BJ (cell line): ENCODE measurements at places on chromosomes 5 and 9. TPM values are rescaled to one million over a fixed set of nuclear protein-coding genes. Genes with fewer than 3 reads are reported as not detected.

ENC1 gene
- polyA plus RNA-seq = 26.5 and 34.1 TPM in 2 replicates

GRCh38 chr5:93330506-93330905 lies 250.5 kb downstream of the NR2F1-AS1 start:
- no peak for DNase-seq

EDIL3 gene
- polyA plus RNA-seq = 8.4 and 13.8 TPM in 2 replicates

- DNase-seq = no peak
Measured at GRCh38 chr5:4845221-4845620, 294.9 kb upstream of the ADAMTS16 start.

DNA sequence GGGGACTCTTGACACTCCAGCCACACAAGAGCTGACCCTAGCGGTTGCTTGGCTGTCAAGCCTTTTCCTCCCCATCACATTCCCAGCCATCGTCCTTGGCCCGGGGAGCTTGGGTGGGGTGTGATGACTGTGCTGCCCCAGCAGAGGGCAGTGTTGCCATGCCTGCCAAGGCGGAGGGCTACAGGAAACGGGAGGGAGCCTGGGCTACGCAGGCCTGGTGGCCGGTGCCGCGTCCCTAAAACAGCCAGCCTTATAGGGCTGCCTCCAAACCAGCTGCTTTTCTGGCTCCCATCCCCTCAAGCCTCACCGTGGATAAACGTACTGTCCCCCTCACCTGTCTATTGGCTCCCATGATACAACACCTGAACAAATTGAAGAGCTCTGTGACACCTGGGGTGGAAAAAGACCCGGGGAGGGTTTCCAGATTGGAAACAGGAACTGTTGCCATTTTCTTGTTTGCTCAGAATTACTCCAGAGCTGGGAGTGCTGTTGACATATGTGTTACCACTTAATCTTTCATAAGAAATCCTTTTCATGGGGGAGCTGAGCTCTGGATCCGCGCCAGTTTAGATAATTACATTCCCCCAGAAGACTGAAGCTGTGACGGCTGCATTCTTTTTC lies 72.8 kb upstream of the ASTN2 start:
- no peak for DNase-seq

SPINK4 gene
- polyA plus RNA-seq = not detected in 2 replicates

GRCh38 chr9:133968428-133968827 lies 23.7 kb downstream of the VAV2 start:
- no peak for DNase-seq

DNA sequence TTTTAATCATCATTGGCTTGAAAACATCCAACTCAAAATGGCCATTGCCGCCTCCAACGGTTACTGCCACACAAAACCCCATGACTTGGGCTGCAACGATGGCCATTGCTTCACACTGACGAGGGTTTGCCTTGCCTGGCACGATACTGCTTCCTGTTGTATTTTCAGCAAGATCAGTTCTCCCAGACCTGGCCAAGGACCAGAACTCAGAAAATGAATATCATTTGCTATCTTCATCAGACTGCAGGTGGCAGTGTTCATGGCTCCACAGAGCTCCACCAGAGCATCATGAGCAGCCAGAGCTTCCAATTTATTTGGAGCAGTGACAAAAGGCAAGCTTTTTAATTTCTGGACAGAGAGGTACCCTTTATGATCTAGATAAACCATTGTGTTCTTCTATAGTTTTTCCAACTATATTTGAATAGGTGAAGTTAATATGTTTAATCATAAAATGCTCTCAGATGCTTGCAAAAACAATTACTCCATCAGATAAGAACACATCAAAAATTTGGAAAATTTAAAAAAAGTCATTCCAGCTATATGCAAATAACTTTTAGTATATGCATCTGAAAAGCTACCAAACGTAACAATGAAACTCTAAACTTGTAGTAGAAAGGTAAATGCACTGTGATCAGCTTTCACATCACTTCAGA lies 10.4 kb downstream of the AMACR start:
- peak; percentile 73 for DNase-seq

TEK gene
- polyA plus RNA-seq = 0.60 and 0.71 TPM in 2 replicates

PIP5K1B gene
- 0.05 TPM in 1 of 2 replicates, not detected in the other for polyA plus RNA-seq

PCDHGC3 gene
- polyA plus RNA-seq = 36.5 and 56.3 TPM in 2 replicates

ANKRD33B gene
- 2.4 and 3.4 TPM in 2 replicates for polyA plus RNA-seq

ANKRD34B gene
- polyA plus RNA-seq = not detected in 2 replicates

GRCh38 chr5:151686674-151687407 lies at the start of gene SPARC:
SPARC (minus strand) TSS chr5:151686915; CDS start chr5:151676188, 10,727 bp downstream.
- peak; percentile 88 for DNase-seq

FGD3 gene
- not detected in 2 replicates for polyA plus RNA-seq

ANKRD31 gene
- polyA plus RNA-seq = 0.02 and 0.07 TPM in 2 replicates

KCNV2 gene
- not detected in 2 replicates for polyA plus RNA-seq

DNA sequence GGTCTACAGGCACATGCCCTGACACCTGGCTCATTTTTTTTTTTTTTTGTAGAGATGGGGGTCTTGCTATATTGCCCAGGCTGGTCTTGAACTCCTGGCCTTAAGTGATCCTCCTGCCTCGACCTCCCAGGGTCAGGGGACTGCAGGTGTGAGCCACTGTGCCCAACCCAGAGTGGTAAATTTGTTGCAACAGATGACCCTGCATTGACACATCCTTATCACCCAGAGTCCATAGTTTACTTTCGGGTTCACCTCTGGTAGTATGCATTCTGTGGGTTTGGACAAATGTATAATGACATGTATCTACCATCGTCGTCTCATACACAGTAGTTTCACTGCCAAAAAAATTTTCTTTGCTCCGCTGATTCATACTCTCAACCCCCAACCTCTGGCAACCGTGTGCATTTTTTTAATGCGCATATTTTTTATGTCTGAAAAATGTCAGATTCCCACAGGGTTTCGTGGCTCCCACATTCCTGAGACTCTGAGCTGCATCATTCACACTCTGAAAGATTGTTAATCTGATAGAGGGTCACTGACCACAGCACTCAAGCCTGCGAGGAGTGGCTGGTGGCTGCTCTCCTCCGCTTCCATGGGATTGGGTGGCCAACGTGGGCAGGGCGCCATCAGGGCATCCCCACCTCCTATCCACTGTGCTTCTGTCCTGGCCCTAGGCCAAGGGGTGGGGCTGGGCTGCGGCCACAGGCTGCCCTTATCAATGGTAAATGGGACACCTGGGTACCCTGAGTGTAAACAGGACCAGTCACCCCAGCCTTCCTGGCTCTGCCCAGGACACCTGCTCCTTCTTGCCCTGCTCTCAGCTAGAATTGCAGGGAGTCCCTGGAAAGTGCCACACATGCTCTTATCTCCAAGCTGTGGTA lies 9.6 kb downstream of the NDST1 start:
- DNase-seq = peak; percentile 92

- no peak for DNase-seq
Measured at GRCh38 chr9:71515626-71516025, 252.7 kb downstream of the CEMIP2 start.

DNA sequence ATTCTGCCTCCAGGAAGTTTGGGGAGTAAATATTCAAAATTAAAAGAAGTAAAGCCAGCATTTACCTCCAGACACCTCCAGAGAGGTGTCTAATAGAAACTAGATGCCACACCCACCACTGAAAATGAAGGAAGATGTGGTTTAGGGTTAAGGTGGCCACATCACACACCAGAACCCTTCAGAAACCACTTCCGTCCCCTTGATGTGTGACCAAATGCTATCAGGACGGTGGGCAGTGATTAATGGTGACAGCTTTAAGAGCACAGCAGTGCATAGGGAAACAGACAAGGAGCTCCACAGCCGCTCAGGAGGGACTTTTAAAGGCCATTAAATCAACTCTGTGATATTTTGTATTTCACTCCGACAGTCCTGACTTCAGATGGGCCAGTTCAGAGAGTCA lies 295.2 kb downstream of the BRINP1 start:
- DNase-seq = no peak

IL9 gene
- not detected in 2 replicates for polyA plus RNA-seq

GRCh38 chr5:125160787-125161502 lies 414.5 kb upstream of the ZNF608 start:
- no peak for DNase-seq

GRCh38 chr9:90974643-90975245 lies 173.1 kb downstream of the SYK start:
- no peak for DNase-seq

PCDHAC1 gene
- 0.02 TPM in 1 of 2 replicates, not detected in the other for polyA plus RNA-seq

ADRA1B gene
- 1.1 and 2.1 TPM in 2 replicates for polyA plus RNA-seq

DNA sequence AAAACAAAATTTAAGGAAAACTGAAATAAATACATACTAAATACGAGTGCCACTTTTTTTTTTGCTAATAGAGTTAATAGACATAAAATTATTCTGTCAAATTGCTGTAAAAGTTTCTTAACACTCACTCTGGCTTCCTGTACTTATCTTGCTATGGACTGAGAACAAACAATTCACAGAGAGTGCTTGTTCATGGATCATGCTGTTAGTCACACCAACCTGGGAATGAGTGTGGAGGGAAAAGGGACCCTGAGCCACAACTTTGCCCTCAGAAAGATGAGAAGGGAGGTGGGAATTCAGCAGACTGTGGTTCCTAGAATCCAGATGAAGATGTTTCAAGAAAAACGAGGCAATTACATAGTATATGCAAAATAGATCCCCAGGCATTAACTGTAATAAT lies 246.9 kb downstream of the FBXL7 start:
- no peak for DNase-seq

- DNase-seq = no peak
Measured at GRCh38 chr9:134784577-134785305, 95.9 kb upstream of the FCN2 start.

- no peak for DNase-seq
Measured at GRCh38 chr5:146582051-146582596, 66.1 kb upstream of the GPR151 start.

GRCh38 chr9:86126998-86127972 lies 27.9 kb upstream of the GOLM1 start:
- DNase-seq = peak; percentile 19

- no peak for DNase-seq
Measured at GRCh38 chr9:130003943-130004552, 38.9 kb downstream of the FNBP1 start.

SPDL1 gene
- polyA plus RNA-seq = 35.4 and 39.2 TPM in 2 replicates
